Stimulated activated CD4-positive, alpha-beta T cell treated with anti-CD3 and anti-CD28 coated beads, Interleukin-1b, Interleukin-23, amount 100 ng/mL, for 1 hour (primary cell): ENCODE measurements at places on chromosomes 13 and 19.

DNA sequence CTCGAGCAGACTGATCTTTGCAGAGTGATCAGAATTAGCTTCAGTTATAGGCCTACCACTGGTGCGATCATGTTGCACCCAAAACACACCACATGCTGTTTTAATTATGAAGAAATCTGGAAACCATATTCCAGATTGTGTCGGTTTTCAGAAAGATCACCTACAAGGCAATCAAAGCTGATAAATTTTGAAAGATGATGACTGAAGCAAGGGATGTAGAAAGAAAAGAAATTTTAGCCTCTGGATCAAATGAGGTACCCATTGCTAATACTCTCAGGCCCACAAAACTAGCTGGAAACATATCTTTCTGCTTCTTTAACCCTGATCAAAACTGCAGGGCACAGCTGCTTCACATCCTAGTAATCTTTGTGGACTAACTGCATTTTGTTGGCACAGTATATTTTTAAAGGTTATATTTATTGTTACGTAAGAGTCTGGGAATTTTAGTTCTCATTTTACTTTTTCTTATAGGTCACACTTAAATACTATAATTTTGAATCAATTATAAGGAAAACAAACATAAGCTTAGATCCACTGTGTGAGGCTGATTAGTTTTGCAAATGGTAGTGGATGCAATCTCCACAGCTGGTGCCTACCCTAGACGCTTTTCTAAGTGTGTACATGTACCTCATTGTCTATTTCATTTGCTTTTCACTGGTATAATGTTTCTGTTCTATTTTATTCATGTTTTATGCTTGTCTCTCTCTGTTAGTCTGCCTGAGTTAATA lies 150.9 kb downstream of the RGCC start:
- DNase-seq, result no peak

DNA sequence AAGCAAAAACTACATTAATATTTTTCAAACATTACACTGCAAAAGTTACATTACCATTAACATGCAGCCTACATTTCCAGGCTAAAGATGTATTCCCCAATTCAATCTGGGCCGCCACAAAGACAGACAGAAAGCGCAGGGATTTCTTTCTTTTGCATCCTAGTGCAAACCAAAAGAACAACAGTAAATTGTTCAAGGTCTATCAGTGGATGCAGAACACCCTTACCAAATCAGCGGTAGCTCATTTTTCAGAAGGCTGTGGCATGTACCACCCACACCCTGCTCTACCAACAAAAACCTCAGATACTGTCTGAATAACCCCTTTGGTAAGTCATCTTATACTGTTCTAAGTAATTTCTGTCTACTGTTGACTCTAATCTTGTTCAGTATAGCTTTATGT lies 3.6 kb downstream of the TPT1 start:
- DNase-seq, result no peak

DNA sequence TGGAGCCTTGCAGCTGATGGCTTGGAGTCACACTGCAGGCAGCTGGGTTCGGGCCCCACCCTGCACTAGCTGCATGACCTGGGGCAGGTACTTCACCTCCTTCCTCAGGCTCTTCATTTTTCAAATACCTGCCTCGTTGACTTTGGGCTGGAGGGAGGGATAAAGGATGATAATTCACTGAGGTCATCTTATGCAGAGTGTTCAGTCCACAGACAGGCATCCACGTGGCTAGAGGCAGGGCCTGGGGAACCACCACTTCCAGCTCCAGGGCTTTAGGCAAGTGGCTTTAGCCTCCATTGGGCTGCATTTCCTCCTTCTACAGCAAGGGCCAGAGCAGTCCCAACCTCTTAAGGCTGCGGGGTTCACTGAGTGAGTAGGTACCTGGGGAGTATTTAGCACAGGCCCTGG lies 84.8 kb downstream of the SIPA1L3 start:
- DNase-seq, result no peak

DNA sequence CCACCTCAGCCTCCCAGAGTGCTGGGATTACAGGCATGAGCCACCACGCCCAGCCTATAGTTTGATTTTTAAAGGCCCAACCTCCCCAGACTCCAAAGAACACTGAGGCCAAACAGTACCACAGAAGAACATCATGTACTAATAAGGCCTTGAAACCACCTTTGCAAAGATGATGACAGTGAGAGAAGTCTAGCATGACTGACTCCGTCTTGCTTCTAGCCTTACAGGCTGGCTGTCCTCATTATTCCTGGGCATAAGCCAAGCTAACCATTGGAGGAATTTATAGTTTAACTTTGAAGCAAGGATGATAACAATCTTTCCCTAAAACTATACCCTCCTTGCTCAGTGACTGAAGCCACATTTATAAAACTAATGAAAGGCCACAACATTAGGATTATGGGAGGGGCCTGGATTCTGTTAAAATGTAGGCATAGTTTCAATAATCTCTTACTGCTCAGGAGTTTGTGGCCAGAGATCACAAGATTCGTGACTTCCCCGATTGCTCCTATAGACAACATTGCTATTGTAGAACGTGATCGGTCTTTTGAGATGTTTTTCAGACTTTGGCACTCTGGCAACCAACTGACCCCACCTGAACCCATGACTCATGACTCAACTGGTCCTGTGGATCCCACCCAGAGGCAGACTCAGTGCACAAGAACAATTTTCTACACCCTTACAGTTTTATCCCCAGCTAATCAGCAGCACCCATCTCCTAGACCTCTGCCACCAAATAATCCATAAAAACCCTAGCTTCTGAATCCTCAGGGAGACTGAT lies 17.6 kb downstream of the GPR42 start:
- DNase-seq, result no peak

DNA sequence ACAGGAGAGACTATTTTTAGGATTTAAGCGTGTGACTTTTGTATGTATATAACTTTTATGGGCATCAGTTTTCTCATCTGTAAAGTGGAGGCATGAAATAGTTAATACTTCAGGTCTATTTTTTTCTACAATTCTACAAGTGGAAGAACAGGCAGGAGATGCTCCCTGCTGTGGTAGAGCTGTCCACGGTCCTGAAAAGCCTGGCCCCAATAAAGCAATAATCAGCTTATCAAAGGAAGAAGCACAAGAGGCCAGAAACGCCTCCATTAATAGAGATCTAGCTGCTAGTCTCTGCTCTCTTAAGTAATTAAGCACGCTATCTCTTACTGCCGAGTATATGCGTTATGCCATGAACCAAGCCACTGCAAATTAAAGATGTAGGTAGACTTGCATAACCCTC lies 28.0 kb upstream of the WASF3 start:
- no peak for DNase-seq

GRCh38 chr13:39935155-39935554 lies 279.7 kb downstream of the COG6 start:
- no peak for DNase-seq

GRCh38 chr19:29538651-29539050 lies 12.9 kb downstream of the VSTM2B start:
- no peak for DNase-seq

DNA sequence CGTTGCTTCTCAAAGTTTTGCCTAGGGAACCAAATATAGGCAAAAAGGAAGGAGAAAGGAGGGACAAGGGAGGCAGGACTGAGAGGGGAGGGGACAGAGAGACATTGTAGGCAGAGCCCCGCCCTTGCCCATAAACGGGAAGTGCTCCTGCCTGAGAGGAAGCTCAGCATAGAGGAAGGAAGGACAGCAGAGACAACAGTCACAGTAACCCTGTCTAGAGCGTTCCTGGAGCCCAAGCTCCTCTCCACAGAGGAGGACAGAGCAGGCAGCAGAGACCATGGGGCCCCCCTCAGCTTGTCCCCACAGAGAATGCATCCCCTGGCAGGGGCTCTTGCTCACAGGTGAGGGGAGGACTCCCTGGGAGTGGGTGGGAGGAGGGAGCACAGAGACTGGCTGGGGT lies at the start of gene CEACAM21:
TSS of gene CEACAM21 (plus strand) at position 169 of the 400 bp plus-strand sequence. CDS start at position 278, 109 bp downstream.
- no peak for DNase-seq

- peak; percentile 100 for DNase-seq
Measured at GRCh38 chr19:58543826-58544590, at the start of gene TRIM28. TSS of gene TRIM28 (plus strand) at chr19:58544064. CDS start at chr19:58544758, 694 bp downstream.

DNA sequence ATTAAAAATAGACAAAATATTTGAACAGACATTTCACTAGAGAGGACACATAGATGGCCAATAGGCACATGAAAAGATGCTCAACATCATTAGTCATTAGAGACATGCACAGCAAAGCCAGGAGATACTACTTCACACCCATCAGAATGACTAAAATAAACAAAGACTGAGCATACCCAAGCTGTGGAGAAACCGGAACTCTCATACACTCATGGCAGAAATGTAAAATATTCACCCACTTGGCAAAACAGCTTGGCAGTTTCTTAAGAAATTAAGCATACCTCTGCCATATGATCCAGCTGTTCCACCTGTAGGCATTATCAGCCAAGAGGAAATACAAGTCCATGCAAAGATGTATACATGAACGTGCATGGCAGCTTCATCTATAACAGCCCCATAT lies 213.4 kb downstream of the TSHZ3 start:
- DNase-seq, result no peak

DNA sequence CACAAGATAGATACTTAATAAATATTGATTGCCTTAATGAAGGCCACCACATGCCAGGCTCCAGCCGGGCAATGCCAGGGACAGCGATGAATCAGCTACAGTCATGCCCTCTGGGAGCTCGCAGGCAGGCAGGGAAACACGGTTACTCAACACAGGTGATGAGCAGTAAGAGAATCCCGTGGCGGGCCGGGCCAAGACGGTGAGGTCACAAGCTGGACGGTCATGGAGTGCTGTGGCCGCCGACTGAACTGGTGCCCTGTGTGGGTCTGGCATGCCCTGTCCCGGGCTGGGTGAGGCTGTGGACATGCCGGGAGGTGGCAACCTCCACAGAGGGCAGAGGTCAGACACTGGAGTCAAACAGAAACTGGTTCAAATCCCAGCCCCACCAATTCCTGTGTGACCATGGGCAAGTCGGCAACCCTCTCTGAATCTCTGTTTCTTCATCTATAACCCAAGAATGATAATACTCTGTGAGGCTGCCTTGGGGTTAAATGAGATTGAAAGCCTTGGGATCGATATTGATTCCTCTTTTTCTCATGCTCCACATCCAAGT lies 13.2 kb upstream of the PAK4 start:
- DNase-seq, result no peak

- DNase-seq, result peak; percentile 84
Measured at GRCh38 chr19:43533546-43534304, 737 bp downstream of the ZNF575 start.

DNA sequence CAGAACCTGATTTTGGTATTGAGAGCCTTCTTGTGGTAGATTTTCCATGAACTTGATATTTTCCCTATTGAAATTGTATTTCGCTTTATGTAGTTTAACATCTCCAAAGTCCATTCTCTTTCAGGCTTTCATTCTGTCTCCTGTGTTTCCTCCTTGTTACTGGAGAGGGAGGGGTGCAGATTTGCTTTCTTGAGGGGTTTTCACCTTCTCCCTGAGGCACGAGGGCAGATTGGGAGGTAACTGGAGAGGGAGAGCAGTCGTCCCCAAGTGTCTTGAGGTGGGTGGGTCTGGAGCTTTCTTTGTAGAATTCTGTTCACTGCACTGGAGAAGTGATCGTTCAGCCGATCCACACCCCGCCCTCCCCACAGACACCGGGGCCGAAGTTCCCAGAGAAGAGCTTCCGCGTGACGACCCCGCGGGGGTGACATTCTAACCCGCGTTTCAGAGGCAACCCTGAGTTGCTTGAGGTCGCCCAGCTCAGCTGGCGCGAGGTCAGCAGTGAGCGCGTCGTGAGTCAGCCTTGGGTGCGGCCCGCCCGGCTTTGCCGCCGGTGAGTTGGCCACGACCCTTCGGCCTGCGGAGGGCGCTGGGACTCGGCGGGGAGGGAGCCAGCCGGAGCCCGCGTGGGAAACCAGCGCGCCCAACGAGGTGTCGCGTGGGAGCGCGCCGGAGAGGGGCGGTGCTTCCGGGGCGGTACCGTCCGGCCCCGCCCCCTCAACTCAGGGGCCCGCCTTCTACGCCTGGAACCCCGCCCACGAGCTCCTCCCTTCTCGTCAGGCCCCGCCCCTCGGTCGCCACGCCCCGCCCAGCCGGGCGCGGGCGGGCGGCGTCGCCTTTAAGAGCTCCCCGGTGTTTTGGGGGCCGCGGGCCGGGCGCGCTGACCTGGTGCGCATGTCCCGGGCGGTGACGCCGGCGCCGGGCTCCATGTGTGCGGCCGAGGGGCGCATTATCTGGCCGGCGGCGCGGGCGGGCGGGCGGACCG lies at the start of gene GATAD2A:
TSS of gene GATAD2A (plus strand) at position 797 of the 982 bp plus-strand sequence. CDS start 59,671 bp downstream, outside the sequence.
- peak; percentile 86 for DNase-seq

GRCh38 chr19:58098682-58098998 lies 609 bp upstream of the ZSCAN18 start:
- no peak for DNase-seq

- DNase-seq, result no peak
Measured at GRCh38 chr13:98171900-98172589, 5.0 kb downstream of the RNF113B start.

- no peak for DNase-seq
Measured at GRCh38 chr13:39451860-39452301, 151.1 kb downstream of the LHFPL6 start.

DNA sequence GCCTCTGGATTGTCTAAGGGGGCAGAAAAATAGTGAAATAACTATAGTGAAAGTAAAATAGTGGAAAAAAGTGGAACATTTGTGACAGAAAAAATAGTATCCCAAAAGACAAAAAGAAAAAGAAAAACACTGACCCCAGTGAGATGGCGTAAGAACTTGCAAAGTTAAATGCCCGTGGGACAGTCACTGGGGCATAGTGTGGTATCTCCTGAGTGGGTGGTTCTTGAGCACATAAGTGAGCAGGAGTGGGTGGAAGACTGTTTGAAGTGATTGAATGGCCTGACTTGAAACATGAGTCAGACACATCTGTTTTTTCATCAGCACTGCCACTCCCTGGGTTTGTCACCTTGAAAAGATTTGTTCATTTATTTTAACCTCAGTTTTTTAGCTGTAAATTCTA lies 2.5 kb downstream of the ZNF430 start:
- no peak for DNase-seq

DNA sequence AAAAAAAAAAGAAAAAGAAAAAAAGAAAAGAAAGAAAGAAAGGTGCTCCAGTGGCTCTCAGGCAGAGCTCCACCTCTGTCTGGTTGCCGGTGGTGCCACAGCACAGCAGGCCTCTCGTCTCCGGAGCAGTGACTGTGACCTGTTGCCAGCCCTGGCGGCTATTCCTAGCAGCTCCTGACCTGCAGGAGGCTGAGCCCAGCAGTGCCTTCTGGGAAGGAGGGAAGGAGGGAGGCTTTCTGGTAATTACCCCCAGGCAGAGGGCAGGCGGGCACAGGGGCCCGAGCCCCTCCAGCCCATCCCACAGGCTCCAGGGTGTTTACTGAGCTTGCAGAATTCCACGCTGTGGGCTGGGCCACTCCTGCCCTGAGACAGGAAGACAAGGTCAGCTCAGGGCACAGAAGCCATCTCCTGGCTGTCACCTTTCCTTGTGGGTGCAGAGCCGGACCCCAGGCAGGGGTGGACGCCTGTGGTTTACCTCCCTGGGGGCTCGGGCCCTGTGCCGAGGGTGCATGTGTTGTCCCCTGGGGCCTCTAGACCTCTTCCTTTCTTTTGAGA lies 77.9 kb downstream of the GNG7 start:
- no peak for DNase-seq

GRCh38 chr13:26183416-26183815 lies 38.7 kb downstream of the RNF6 start:
- no peak for DNase-seq
